GM12892 (cell line): ENCODE measurements at places on chromosomes 4 and X.

DNA sequence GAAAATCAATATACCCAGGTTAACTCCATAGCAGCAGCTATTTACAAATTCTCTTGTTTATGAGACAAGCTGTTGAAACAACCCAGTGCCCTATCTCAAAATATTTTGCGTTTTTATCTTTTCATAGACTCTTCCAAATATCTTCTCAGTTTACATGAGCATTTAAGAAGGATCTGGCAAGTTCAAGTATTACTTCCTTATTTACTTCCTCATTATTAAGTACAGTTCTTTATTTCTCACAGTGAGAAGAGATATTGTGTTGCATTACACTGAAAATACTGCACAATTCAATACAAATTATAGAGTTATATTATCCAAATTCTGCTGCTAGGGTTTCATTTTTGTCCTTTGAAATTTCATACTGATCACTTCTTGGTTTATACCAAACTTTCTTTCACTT lies 43.6 kb upstream of the UCP1 start:
- DNase-seq = no peak

GRCh38 chr4:139913995-139914598 lies 239.9 kb downstream of the MAML3 start:
- DNase-seq = no peak

GRCh38 chr4:95059663-95060062 lies 301.9 kb downstream of the BMPR1B start:
- no peak for DNase-seq

DNA sequence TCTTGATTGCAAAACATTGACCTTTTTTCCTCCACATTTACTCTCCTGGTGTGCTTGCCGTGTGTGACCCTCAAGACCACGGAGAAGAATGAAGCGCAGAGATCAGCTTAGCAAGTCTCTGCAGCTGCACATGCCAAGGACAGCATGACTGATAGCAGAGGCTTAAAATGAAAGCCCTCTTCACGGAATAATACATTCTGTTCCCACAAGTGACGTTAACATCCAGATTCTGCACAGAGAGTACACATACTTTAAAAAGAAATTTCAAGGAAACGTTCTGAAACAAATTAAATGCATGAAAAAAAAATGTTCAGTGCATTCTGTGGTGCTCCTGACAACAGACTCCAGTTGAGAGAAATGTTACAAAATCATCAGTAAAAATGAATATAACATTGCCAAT lies 60.9 kb downstream of the SLC7A11 start:
- DNase-seq = no peak

DNA sequence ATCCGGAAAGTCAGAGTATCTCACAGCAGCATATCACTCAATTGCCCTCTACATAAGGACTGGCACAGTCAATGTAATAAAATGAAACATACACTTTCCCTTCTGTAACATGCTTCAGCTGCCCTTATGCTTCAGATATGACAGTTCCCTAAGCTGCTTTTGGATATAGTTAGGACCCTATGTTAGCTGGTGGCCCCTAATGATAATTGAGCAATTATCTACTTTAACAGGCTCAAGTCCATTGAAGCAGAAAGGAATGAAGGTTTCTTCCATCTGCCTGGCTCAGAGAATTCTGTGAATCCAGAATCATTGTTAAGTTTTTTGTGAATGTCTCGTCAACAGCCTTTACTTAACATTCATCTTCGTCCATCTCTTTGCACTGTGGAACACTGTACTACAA lies 951.2 kb upstream of the DIAPH2 start:
- no peak for DNase-seq

GRCh38 chrX:111180750-111181240 lies 84.8 kb downstream of the PAK3 start:
- DNase-seq = no peak

GRCh38 chr4:61319156-61319555 lies 119.0 kb downstream of the ADGRL3 start:
- no peak for DNase-seq

DNA sequence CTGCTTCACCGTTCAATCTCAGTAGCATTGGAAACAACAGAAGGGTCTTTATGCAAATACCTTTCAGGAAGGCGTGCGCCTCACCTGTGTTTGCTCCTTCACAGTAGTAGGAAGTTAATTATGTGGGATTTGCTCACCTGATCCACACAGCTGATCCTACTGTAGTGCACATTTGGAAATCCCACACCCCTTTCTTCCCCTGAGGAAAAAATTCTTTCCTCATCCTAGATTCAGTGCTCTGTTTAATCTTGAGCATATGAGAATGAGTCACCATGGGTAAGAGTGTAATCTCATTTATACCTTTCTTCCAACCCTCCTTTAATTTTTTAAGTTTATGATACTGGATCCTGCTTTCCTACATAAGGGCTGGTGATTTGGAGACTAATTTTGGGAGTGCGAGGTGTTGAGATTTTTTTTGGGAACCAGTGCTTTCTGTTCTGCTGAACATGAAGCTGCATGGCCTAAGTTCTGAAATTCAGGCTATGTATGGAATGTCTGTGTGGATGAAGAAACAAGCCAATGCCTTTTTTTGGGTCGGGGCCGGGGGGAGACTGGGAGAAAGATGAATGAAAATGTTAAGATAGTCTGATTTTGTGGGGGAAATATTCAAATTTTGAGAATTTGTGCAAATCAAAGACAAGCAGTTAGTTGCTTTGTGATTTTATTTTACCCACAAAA lies 19.0 kb downstream of the GAB1 start:
- no peak for DNase-seq

DNA sequence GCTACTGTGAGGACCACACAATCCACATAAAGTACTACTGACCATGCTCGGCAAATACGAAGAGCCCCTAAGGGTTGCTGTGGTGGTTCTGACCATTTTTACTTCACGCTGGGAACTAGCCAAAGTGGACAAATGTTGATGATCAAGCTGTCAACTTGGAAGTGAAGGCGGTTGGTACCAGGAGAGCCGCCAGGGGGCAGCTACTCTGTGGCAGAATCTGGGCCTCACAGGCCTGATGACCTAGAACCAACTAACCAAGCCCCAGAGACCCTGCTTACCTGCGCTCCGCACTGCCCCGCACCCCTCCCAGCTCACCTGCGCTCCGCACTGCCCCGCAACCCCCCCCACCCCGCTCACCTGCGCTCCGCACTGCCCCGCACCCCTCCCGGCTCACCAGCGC lies 5.6 kb downstream of the GAK start:
- DNase-seq = no peak

- DNase-seq = no peak
Measured at GRCh38 chrX:107355533-107355932, 93.9 kb upstream of the FRMPD3 start.

GRCh38 chrX:87475793-87476192 lies 41.8 kb upstream of the KLHL4 start:
- no peak for DNase-seq

GRCh38 chrX:132393085-132393484 lies 95.8 kb downstream of the MBNL3 start:
- no peak for DNase-seq

- no peak for DNase-seq
Measured at GRCh38 chr4:165738571-165738970, 134.5 kb upstream of the TLL1 start.

DNA sequence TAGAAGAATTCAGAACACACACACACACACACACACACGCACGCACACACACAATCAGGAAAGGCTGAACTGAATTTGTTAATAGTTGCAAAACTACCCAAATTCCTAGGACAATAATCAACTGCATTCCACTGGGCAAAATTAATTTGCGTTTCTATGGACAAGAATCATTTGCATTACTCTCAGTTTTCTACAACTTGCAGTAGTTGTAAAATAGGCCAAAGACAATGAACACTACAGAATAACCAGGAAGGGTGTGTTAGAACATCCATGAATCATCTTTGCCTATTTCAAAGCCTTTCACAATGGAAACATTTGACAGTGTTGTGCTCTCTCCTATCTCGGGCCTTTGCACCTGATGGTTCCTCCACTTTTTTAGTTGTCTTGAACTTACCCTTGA lies 77.1 kb upstream of the IGFBP7 start:
- DNase-seq = no peak

GRCh38 chr4:126592088-126592487 lies 1040.7 kb upstream of the INTU start:
- no peak for DNase-seq

DNA sequence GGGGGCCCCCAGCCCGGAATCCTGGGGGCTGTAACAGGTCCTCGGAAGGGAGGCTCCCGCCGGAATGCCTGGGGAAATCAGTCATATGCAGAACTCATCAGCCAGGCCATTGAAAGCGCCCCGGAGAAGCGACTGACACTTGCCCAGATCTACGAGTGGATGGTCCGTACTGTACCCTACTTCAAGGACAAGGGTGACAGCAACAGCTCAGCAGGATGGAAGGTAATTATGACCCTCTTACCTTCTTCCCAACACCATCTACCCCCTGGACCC lies 1.0 kb downstream of the FOXO4 start:
- DNase-seq = no peak

DNA sequence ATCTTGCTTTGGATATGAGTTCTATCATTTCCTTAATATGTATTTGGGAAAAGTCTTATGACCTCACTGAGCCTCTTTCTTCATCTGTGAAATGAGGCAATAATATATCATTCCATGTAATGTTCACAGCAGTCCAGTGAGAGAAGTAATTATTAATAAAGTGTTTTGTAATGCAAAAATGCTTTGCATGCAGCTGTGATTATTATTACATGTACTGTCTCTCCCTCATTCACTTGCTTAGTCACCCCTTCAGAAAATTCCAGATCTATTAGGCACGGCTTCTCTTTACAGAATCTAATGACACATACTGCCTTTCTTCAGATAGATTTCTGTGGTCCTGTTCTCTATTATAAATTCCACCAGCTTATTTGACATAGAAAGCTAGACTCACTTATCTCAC lies 53.5 kb upstream of the FGF13 start:
- DNase-seq = no peak

DNA sequence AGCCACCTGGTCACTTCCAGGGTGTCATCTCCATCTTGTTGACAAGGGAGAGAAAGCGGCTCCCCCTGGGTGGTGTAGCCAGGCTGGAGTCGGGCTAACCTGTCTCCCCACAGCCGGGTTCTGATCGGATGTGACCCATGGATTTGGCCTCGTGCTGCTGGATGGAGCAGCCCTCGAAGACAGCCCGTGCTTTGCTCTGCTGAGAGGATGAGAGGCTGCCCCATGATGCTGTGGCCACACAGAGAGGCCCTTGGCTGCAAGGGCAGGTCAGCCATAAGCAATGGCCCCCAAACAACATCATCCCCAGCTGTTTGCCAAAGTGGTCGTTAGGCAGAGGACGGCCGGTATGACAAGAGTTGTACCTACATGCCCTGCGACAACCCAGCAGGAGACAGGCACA lies 106.6 kb downstream of the HMX1 start:
- no peak for DNase-seq

DNA sequence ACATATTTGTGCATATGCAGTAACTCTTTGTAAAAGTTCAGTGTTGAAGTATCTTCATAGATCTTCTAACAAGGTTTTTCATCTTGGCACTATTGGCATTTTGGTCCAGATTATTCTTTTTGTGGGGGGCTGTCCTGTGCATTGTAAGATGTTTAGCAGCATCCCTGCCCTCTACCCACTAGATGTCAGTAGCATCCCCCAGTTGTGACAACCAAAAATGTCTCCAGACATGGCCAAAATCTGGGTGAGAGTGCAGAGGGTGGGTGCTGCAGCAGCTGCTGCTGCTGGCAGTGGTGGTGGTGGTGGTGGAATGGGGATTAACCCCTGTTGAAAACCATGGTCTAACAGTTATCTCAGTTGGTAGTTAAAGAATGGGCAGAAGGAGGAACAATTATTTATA lies 370.0 kb downstream of the GPAT3 start:
- no peak for DNase-seq

- DNase-seq = no peak
Measured at GRCh38 chr4:100069207-100069606, 119.1 kb upstream of the H2AZ1 start.

- DNase-seq = no peak
Measured at GRCh38 chr4:156945532-156945931, 26.1 kb downstream of the PDGFC start.

GRCh38 chr4:100082852-100083251 lies 107.4 kb downstream of the DDIT4L start:
- DNase-seq = no peak

GRCh38 chr4:52864793-52865192 lies 2.7 kb downstream of the RASL11B start:
- DNase-seq = no peak

- DNase-seq = no peak
Measured at GRCh38 chr4:142452161-142452855, 393.8 kb downstream of the INPP4B start.

- no peak for DNase-seq
Measured at GRCh38 chr4:36551697-36552214, 270.3 kb downstream of the DTHD1 start.

GRCh38 chr4:5143306-5143861 lies 92.1 kb downstream of the STK32B start:
- no peak for DNase-seq

DNA sequence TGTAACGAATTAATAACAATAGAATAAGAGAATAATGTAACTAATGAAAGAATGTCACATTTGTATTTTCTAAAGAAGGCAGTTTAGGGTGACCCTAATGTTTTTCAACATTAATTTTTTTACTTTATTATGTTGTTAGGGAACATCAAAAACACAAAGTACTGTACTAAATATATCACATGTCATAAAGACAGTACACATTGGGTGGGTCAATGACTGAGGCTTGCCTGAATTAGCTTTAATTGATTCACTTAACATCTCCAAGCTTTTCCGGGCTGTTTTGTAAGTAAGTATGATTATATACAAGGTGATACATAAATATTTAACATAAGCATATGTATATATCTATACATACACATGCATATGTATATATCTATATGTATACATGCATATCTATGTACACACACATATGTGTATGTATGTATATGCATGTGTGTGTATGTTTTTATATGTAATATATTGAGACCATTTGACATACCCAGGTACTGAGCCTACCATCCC lies 43.4 kb upstream of the KLF3 start:
- no peak for DNase-seq
